Fibroblast of the conjunctiva (primary cell): ENCODE measurements at places on chromosomes 7 and 10.

- no peak for DNase-seq
These were observed 445.7 kb upstream of the C7orf33 start for GRCh38 chr7:148144827-148145226.

DNA sequence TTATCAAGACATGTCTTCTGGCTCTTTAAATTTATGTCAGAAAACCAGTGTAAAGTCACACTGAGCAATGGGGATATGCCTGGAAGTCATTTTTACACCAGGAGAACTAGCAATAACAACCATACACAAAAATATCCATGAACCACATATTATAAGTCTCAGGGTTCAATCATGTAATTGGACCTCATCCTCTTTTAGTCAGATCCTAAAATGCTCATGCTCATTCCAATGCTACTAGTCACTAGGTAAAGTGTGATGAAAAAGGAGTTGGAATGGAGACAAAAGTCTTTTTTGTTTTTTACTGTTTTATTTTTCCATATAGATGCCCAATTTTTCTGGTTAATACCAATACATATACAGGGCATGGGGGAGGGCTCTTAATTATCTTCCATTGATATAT lies 306.1 kb downstream of the DGKB start:
- DNase-seq: no peak

DNA sequence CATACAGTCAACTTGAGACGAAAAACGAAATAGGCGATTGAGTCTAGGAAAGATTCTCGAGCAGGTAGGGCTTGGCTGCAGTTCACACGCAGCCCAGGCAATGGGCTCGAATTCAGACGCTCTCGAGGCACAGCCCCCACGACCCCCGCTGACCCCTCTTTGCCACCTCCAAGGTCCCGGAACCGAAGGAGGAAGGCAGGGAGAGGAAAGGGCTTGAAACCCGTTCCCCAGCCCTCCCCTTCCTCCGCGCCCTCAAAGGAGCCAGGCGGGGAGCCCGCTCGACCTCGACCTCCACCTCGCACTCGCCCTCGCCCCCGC lies 441 bp downstream of the CCDC186 start:
- no peak for DNase-seq

DNA sequence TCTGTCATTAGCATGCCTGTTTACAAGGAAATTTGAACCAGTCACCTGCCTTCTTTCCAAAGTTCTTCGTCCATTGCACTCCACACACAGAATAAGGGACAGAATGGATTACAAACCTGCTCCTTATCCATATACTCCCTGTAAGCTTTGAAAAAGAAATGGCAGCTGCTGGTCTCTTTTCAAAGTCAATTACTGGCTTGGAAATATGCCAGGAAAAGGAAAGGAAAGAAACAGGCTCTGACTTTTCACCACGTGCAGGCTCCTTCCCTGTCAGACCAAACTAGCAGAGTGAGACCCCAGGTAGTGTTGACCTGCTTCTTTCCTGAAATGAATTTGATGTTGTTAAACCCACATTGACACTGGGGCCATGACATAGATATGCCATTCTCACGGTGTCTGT lies 84.5 kb downstream of the LHFPL3 start:
- no peak for DNase-seq

DNA sequence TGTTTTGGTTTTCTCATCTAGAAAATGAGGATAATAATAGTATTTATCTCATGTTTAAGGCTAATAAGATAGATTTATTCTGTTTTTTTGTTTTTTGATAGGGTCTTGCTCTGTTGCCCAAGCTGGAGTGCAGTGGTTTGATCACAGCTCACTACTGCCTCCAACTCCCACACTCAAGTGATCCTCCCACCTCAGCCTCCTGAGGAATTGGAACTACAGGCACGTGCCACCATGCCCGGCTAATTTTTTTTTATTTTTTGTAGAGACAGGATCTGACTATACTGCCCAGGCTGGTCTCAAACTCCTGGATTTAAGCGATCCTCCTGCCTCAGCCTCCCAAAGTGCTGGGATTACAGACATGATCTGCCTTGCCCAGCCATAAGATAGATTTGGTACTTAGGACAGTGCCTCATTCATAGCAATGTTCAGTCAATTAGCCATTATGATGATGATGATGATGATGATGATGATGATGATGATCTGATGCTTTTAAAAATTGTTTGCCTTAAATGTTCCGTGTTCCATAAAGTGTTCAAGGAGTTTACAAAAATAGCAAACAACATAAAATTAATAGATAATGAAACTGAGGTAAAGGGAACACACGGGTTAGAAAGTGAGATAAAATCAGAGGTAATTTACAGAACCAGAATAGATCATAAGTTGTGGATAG lies 4.6 kb downstream of the WIPF3 start:
- no peak for DNase-seq

- no peak for DNase-seq
These were observed 20.5 kb downstream of the PIP4K2A start for GRCh38 chr10:22693860-22694259.

DNA sequence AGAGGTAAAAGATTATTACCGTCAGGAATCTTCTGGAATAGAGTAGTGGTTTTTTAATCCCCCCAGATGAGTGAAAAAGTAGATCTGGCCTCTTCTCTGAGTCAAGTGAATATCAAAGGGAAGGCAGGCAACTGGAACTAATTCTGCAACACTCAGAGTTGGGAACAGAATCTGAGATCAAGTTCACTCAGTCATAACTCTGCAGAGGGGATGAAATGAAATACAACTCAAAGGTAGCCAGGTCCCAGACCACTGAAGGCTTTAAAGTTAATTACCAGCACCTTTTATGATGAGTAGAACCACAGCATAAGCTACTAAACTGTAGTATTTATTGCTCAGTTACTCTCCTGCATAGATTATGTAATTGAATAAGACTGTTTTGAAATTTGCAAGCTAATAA lies 455.6 kb upstream of the AKR1E2 start:
- DNase-seq: no peak

DNA sequence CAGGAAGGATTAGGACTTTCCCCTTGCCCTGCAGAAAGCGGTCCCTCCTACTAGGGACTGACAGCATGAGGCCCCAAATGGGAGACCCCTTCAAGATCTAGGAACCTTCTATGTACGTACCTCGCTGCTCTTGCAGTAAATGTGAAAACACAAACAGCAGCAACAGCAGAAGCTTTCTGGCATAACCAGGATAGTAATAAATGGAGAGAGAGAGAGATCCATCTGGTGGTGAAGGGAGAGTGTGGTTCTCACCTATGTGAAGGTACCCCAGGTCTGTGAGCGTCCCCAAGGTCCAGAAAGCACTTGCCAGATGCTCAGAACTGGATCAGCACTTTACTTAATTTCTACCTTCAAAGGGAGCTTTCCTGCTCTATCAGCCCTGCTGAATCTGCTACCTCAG lies 592.7 kb downstream of the PARD3 start:
- no peak for DNase-seq

DNA sequence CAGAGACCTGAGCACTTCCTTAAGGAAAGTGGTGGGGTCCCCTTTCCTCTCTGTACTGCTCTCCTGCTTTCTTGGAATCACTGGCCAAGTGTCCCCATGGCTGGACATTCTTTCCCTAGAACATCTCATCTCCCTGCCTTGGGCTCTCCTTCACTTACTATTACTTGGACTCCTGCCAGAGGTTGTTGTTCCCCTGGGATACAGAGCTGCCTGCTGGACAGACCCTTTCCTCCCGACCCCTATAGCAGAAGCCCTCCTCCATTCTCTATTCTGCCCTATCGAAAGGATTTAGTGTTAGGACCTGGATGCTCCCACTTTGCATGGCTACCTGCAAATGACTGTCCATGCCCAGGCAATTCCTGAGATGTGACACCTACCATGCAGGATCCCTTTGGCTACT lies 164.3 kb upstream of the PODXL start:
- no peak for DNase-seq

DNA sequence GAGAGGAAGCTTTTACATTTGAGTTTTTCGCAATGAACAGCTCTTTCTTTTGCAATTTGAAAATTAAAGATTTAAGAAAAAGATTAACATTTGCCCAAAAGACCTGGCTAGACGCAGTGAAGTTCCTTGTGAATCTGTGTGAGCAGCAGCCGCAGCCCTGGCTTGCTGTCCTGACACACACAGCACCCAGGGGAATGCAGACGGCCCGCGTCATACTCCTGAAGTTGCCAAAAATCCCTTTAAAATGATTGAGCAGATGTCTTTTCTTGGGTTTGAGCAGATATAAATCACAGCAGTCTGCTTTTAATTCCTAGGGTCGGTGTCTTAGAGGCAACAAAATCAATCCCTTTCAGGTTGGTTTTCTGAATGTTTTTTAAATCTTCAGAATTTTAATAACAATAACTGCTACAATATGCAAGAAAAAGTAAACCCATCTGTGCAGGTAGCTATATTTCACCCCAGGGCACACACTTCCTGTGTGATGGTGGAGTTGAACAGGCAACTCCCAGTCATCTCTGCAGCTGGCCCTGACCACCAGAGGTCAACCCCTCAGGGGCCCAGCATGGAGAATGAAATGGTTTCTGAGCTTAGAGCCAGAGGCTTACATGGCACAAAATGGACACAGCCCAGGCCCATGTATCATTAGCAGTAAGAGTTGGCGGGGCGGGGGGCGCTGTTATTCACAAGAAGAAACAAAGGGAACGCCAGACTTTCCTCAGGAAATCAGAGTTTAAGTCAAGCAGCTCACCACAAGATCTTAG lies 32.2 kb upstream of the TRIL start:
- no peak for DNase-seq

- no peak for DNase-seq
These were observed 44.0 kb downstream of the TMEM26 start for GRCh38 chr10:61409157-61409556.

DNA sequence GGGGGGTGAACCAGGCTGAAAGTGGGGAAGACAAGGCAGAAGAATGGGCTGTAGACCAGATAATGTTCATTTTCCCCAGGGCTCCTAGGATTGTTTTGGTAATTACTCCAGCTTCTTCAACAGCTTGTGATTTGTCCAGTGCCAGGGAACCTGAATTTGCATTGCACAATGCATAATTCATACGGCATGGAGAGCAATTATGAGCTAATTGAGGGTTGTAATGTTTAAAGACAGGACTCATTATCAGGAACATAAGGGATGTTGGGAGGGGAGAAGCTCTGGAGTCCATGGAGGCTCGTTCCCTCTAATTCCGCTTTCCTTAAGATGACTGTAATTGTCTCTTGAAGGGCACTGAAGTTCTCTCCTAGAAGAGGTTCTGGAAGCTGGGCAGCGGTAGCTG lies 405.0 kb upstream of the ZMIZ1 start:
- no peak for DNase-seq

GRCh38 chr10:49750546-49750945 lies 11.6 kb downstream of the OGDHL start:
- DNase-seq: no peak

DNA sequence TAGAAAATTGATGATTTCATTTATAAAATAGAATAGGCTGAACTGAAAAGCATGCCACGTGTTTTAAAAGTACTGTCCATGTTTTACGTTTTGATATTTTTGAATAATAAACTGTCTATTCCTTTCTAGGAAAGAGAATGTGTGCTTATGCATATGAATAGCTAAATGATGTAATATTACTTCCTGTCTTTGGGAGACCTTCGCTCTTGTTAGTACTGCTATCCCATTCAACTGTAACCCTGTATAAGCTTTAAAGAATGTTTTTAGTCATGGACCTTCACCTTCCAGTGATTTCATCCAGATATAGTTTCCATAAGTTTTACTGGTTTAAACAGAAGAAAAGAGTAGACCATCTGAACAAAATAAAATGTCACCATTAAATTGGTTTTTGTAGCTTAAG lies 274.4 kb upstream of the SEMA3A start:
- DNase-seq: no peak

GRCh38 chr7:281637-282036 lies 8.3 kb upstream of the FOXL3 start:
- no peak for DNase-seq

DNA sequence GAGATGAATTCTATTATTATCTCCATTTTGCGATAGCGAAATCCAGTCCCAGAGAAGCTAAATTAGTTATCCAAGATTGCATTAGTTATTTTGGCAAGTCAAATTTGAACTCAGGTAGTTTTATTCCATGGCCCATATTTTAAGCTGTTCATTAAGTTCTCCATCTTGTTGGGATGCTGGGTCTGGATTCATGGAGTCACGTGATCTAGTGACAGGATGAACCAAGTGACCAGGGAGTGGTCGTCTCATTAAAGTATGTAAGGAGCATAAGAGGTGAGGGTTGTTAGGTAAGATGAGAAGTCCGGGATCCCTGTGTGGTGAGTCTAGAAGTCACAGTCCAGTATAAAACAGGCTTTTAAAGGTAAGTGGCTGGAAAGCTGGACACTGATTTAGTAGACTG lies 740.5 kb downstream of the PCDH15 start:
- DNase-seq: no peak

GRCh38 chr7:14954035-14954434 lies 51.5 kb upstream of the DGKB start:
- DNase-seq: no peak

GRCh38 chr10:62817121-62817765 lies 1.1 kb upstream of the EGR2 start:
- no peak for DNase-seq

DNA sequence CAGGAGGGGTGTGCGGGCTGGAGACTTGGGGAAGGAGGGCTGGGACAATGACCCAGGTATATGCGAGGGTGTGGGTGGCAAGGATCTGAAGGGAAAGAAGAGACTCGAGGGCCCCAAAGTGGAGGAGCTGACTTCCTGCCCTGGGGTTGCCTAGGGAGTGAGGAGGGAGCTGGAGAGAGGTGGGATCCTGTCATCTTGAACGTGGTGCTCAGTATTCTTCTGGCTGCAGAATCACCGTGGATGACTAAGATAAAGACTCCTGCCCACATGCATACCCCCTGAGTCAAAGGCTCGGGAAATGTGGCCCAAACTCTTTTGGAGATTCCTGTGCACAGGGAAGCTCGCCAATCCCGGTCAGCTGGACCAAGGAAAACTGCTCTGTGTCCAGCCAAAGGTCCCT lies 31.2 kb downstream of the COL17A1 start:
- DNase-seq: no peak

GRCh38 chr10:70331486-70332268 lies 47.9 kb upstream of the NPFFR1 start:
- DNase-seq: peak; percentile 94

GRCh38 chr7:131967216-131967730 lies 410.8 kb upstream of the PODXL start:
- no peak for DNase-seq

GRCh38 chr7:114047889-114048288 lies 129.1 kb upstream of the PPP1R3A start:
- DNase-seq: peak; percentile 6

- peak; percentile 17 for DNase-seq
These were observed 73.7 kb downstream of the ITIH5 start for GRCh38 chr10:7593063-7593462.

- no peak for DNase-seq
These were observed 21.9 kb downstream of the LRRC17 start for GRCh38 chr7:102934701-102935100.

- DNase-seq: no peak
These were observed 1.8 kb downstream of the HOXA2 start for GRCh38 chr7:27100694-27101170.

DNA sequence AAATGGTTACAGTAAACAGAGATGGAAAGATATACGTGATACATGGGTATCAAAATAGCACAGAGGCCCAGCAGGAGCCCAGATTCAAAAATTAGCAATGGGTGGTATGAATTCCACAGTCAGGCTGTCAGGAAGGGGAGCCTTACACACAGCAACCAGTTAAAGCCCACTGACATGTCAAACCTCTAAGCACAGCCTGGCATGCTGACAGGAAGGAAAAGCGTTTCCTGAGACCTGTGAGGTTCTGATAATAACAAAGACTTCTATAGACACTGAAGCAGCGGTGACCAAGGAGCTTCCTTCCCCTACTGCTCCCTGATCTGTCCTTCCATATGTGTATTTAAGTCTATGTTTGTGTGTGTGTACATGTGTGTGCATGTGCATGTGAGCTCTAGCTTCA lies 89.9 kb downstream of the PHYHIPL start:
- no peak for DNase-seq

GRCh38 chr10:130686689-130687300 lies 550.6 kb downstream of the GLRX3 start:
- no peak for DNase-seq
